GM12892 (cell line): ENCODE measurements at places on chromosomes 5 and 9.

GRCh38 chr5:15850939-15851341 lies 328.7 kb downstream of the MARCHF11 start:
- no peak for DNase-seq

DNA sequence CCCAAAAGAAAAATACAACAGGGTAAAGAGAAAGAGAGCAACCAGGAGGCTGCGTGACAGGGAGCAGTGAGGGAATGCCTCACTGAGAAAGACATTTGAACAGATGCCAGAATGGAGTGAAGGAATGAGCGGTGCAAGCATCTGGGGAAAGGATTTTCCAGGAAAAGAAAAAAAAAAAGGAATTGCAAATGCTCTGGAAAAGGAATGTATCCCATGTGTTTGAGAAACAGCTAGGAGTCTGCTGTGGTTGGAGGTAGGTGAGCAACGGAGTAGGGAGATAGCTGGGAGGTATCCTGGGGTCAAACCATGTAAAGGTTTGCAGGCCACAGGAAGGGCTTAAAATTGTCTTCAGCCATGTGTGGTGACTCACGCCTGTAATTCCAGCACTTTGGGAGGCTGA lies 23.6 kb upstream of the CEMIP2 start:
- no peak for DNase-seq

- DNase-seq = no peak
Observed at GRCh38 chr5:101009758-101010519, 106.9 kb upstream of the ST8SIA4 start.

- DNase-seq = no peak
Observed at GRCh38 chr5:133108481-133108921, 56.7 kb downstream of the HSPA4 start.

DNA sequence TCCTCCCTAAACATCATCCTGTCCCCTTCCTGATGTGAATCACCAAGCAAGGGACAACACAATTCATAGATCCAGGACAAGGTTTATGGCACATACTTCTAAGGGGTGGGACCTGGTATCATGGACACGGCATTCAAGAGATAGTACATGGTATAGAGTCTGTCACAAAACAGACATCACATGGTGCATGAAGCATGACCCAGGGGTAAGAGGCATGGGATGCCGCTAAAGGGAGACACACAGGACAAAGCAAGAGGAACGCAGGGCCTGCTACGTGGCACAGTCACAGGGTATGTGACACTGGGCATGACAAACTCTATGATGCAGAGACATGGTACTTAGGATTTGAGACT lies 20.7 kb downstream of the GSN start:
- no peak for DNase-seq

- no peak for DNase-seq
Observed at GRCh38 chr9:123206065-123206464, 62.3 kb downstream of the STRBP start.

DNA sequence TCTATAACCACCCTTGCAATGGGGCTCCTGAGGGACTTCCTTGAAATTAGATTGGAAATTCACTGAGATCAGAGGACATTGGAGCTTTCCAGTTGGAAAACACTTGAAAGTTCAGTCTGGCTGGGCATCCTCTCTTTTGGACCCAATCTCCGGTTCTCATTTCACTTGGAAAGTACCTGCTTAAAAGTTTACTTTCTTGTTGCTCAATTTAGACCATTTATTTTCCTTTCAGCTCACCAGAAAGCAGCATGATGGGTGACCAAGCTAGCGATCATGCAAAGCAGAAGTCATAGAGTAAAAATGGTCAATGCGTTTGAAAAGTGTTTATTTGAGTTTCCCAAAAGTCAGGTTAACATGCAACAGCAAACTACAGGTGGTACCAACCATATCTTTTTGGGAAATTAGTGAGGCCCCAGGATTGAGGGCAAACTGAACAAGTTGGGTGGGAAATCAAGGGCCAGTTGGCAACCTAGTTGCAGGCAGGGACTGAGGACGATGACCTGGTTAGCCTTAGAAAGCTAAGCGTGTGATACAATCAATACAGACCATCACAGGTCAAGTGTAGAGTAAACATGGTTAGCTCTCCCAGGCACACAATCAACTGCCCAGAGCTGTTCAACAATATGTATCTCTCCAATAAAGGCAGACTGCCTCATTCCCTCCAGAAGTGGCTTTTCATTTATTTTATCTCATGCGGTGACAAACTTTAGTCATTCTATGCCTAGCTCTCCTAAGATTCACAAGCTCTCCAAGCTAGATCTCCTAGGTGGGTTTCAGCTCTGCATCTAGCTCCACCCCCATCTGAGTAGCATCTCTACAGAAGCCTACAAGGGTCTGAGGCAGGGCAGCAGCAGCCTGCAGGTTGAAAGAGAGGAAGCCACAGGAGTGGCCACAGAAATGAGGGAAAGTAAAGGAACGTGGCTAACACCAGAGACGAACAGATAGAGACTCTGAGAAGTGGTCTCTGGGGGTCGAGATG lies 136.9 kb downstream of the UGCG start:
- DNase-seq = no peak

- DNase-seq = no peak
Observed at GRCh38 chr9:94031946-94032345, 52.3 kb upstream of the PTPDC1 start.

DNA sequence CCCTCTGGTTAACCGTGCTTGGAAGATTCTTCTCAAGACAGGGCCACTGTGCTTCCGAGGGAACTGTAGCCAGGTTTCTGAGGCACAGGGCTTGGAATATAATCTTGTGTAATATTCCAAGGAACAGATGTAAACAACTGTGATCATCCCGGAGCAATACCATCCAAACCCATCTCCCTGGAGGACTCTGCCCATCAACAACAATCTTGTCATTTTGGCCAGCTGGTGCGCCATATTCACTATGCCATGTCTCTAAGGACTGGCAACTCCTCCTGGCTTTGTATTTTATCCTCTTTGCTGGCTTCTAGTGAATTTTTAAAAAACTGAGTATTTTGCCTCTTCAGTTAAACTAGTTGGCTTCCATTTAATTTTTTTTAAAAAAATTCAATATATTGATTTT lies 349.3 kb downstream of the ADAMTS6 start:
- no peak for DNase-seq

GRCh38 chr9:131084661-131085369 lies 11.5 kb upstream of the AIF1L start:
- DNase-seq = no peak

GRCh38 chr9:21075484-21075883 lies 2.3 kb downstream of the IFNB1 start:
- no peak for DNase-seq

DNA sequence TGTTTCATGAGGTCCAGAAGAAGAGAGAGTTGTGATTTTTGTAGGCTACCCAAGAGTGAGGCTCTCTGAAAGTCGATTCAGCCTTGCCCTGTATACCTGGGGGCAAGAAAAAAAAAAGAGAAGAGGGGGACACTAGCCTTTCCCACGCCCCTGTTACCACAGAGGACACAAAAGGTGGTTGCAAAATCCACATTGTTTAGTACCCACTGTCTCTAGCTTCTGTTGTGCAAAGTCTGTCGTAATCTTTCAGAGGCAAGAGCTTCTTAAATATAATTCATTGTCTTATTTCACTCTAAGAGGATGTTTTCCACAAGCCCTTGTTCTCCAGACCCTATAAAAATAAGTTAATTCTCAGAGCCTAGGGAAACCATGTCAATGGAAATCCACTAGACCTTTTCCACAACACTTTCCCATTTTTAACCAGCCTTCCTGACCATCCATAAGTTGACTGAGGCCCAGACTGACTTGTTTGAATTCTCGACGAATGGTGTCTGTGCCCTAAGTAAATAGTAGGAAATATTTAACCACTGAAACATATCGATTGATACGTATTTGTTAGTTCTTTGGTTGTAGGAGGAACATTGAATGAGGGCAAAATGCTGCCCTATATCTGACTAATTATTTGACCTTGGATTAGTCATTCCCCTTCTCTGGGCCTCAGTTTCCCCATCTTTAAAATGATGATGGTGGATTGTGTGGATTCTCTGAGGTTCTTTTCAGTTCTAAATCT lies 182.7 kb downstream of the PAPPA start:
- no peak for DNase-seq

- DNase-seq = no peak
Observed at GRCh38 chr5:175894271-175894670, 22.9 kb downstream of the CPLX2 start.

DNA sequence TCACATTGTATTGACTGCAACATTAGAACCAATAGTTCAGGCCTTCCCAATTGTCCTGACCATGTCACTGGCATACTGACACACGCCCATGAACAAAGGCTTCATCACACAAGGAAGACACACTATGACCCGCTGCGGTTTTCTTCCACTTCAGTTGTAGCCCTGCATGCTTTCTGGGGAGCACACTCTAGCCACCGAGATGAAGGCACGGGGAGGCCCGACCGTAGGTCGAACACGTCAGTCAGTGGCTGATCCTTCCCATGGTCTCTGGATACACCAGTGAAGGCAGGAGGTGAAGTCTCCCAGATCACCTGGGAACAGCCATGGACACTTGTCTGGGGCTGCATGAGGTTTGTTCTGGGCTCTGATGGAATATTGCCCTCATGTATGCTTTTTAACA lies 224.7 kb downstream of the FSTL4 start:
- DNase-seq = no peak

- DNase-seq = no peak
Observed at GRCh38 chr5:32443145-32443540, 1.4 kb downstream of the ZFR start.

DNA sequence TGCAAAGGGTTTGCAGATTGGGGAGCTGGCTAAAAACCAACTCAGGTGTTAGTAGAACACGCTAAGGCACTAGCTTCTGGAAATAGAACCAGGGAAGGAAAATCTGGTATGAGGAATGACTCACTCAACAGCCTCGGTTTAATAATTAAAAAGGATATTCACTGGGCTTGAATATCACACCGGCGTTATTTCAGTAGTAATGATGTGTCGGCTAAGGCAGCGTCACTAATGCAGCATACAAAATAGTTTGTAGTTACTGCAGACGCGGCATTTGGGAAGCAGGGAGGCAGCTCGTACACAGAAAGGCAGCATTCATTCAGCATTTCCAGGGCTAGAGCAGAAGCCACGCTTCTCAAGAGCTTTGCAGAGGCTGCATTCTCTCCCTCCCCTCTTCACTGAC lies 1.7 kb downstream of the ADRA1B start:
- DNase-seq = no peak

GRCh38 chr5:179780362-179780761 lies 13.4 kb upstream of the LTC4S start:
- no peak for DNase-seq

- no peak for DNase-seq
Observed at GRCh38 chr5:133827011-133827410, 141.4 kb downstream of the C5orf15 start.
